ENCODE measurements at places on chromosomes 5 and 9. TPM values are rescaled to one million over a fixed set of nuclear protein-coding genes. Genes with fewer than 3 reads are reported as not detected.
A peak's percentile ranks its signal among the peaks of the same experiment; 100 is the strongest.

The GFPT2 gene
- total RNA-seq: 13.4 TPM

The CNTNAP3B gene
- 11.1 TPM for total RNA-seq

The OR1L4 gene
- not detected for total RNA-seq

The LURAP1L gene
- total RNA-seq: 29.2 TPM

- H3K4me3 ChIP-seq: no peak overlapping the region
- no peaks in the 10 kb centered on the region for H3K36me3 ChIP-seq
- H3K27ac ChIP-seq: no peak overlapping the region
- no peaks in the 10 kb centered on the region for H3K27me3 ChIP-seq
- H3K4me1 ChIP-seq: peaks cover 9% of the 10 kb centered on the region
- DNase-seq: no peak
Measured at GRCh38 chr9:4143936-4144717, 155.7 kb downstream of the GLIS3 start.

- H3K27me3 ChIP-seq: no peaks in the 10 kb centered on the region
- no peak for DNase-seq
- no peaks in the 10 kb centered on the region for H3K36me3 ChIP-seq
- no peak overlapping the region for H3K4me3 ChIP-seq
- peak overlapping the region; percentile 44 for H3K27ac ChIP-seq
Measured at GRCh38 chr5:67192719-67193438, 3.7 kb downstream of the CD180 start.

- H3K4me1 ChIP-seq: peaks cover 25% of the 10 kb centered on the region
- no peak overlapping the region for H3K4me3 ChIP-seq
- peak; percentile 41 for DNase-seq
Measured at GRCh38 chr9:128151309-128152132, 2.3 kb downstream of the LCN2 start.

- H3K27me3 ChIP-seq: no peaks in the 10 kb centered on the region
- no peak overlapping the region for H3K27ac ChIP-seq
- H3K4me3 ChIP-seq: no peak overlapping the region
- H3K4me1 ChIP-seq: no peaks in the 10 kb centered on the region
- DNase-seq: no peak
- no peaks in the 10 kb centered on the region for H3K36me3 ChIP-seq
Measured at GRCh38 chr9:106304401-106304920, 558.5 kb upstream of the ZNF462 start.

DNA sequence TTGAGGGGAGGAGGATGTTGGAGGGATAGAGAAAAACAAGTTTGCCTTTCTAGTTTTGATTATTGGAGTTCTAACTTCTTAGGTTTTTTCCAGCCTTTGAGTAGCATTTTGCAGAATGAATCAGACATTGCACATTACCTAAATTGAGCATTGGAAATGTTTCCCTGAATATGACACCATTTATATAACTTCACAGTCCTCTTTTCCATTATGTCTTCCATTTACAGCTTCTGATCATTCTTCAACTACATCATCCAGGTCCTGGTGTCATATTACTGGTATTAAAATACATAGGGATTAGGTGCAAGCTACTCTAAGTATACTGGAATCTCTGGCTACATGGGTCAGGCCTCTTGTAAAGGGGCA, 286.1 kb downstream of the ARHGAP26 start:
- H3K27me3 ChIP-seq: no peaks in the 10 kb centered on the region
- H3K4me1 ChIP-seq: peaks cover 51% of the 10 kb centered on the region
- no peak overlapping the region for H3K4me3 ChIP-seq
- no peak overlapping the region for H3K27ac ChIP-seq

DNA sequence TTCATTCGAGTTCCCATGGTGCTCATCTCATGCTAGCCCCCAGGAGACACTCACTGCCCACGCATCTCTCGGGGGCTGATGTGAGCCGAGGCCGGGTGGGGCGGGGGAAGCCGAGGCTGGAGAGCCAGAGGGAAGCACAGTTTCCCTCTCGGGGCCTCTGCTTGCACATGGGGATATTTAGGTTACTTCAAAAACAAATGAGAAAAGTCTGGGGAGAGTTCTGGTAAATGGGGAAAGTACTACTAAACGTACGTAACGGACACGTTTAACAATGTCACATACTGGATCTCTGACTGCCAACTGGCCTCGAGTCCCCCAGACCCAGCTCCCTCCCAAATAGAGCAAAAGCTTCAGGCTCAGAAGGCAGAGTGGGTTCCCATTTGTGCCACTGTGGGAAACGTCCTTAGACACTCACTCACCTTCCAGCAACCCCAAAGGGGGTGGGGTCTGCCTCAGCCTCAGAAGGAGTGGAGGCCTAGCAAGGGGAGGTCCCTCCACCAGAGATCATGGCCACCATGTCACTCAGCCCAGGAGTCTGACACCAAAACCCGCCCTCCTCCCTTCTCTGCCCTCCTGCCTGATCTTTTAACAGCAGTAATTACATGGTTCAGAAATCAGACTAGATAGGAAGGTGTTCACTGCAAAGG, 33.8 kb upstream of the NTNG2 start:
- H3K4me1 ChIP-seq: peaks cover 7% of the 10 kb centered on the region
- no peak for DNase-seq
- no peak overlapping the region for H3K27ac ChIP-seq

DNA sequence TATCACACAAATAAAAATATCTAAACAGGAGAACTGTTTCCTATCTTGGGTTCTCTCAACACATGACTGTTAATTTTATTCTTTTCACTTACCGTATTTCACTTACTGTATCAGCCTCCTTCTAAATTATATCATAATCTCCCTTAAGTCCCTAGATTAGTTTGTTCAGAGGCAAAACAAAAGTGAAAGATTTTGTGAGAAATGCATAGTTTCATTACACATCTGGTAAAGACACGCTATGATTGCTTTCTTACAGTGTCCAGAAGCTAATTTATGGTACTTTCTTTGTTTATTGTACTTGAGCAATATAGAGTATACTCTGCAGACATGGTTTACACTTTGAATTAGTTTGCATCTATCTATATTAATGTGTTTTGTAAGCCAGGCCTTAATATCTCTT, 159.7 kb upstream of the TLX3 start:
- no peaks in the 10 kb centered on the region for H3K36me3 ChIP-seq
- no peak overlapping the region for H3K27ac ChIP-seq
- DNase-seq: no peak
- H3K4me1 ChIP-seq: no peaks in the 10 kb centered on the region
- no peaks in the 10 kb centered on the region for H3K27me3 ChIP-seq

DNA sequence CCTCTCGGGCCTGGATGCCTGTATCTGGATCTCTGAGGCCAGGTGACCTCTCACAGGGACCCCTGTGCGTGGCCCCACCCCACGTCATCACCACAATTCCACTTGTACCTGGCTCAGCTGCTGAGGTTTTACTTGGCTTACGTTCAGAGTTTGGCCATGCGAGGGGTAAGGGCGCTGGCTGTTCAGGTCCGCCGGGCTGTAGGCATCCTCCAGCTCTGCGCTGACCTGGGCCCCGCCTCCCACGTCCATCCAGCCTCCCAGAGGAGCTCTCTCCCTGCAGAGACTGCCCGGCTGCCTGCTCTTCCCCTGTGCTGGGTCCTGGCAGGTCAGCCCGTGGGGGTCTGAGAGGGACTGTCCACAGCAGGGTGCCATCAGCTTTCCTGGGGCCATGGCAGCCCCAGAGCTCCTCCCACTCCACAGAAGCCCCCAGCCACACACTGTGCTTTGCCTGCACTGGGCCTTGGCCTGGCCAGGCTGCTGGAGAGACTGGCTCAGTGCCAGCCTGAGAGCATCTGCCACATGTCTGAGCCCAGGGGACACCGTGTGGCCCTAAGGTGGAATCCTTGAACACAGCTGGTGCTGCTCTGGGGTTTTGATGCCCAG, 43.6 kb downstream of the SLC6A3 start:
- H3K27me3 ChIP-seq: peaks cover under 1% of the 10 kb centered on the region
- H3K27ac ChIP-seq: no peak overlapping the region
- H3K4me3 ChIP-seq: no peak overlapping the region
- peak; percentile 27 for DNase-seq

DNA sequence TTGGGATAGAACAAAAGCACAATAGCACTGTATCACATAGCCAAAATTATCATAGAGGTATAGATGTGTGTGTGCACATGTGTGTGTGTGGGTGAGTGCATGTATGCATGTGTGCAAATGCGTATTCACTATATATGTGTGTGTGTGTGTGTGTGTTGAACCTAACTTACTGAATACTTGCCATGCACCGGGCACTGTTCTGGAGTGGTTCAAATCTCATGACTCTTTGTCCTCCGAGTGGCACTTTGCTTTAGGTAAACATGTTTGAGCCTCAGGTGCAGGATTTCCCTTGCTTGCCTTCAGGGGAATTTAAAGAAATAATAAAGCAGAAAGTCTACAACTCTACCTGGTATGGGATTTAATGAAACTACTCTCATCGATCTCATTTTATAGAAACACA, 183.5 kb upstream of the GDNF start:
- H3K4me1 ChIP-seq: no peaks in the 10 kb centered on the region
- H3K27ac ChIP-seq: no peak overlapping the region
- no peak overlapping the region for H3K4me3 ChIP-seq
- no peaks in the 10 kb centered on the region for H3K36me3 ChIP-seq
- H3K27me3 ChIP-seq: no peaks in the 10 kb centered on the region

DNA sequence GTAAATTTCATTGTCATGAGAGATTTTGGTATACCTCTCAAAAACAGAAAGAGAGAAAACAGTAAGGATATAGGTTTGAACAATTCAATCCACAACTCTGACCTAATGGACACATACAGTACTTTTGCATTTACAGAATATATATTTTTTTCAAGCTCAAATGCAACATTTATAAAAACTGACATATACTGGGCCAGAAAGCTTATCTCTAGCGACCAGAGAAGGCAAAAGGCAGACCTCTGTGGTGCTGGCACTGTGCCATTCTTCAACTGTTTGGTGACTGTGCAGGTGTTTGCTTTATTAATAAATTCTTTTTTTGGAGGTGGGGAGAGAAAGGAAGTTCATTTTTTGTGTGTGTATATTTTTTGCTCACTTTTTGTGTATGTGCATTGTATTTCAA, 6.0 kb upstream of the PLAC8L1 start:
- no peak overlapping the region for H3K4me3 ChIP-seq
- no peak for DNase-seq
- H3K27me3 ChIP-seq: no peaks in the 10 kb centered on the region
- peaks cover 40% of the 10 kb centered on the region for H3K36me3 ChIP-seq
- no peaks in the 10 kb centered on the region for H3K4me1 ChIP-seq
- H3K27ac ChIP-seq: no peak overlapping the region
